ENCODE measurements at places on chromosomes 11 and 22.

- no peak for DNase-seq
Observed at GRCh38 chr11:199004-199581, 6.2 kb downstream of the SCGB1C1 start.

GRCh38 chr22:48348855-48349254, 1478.8 kb downstream of the BRD1 start:
- DNase-seq: no peak

- no peak for DNase-seq
Observed at GRCh38 chr11:18265949-18266348, at the start of gene SAA1. TSS of gene SAA1 (plus strand) at chr11:18266264. CDS start at chr11:18266888, 624 bp downstream.

GRCh38 chr11:68950270-68950669, 30.5 kb downstream of the MRGPRD start:
- DNase-seq: no peak

DNA sequence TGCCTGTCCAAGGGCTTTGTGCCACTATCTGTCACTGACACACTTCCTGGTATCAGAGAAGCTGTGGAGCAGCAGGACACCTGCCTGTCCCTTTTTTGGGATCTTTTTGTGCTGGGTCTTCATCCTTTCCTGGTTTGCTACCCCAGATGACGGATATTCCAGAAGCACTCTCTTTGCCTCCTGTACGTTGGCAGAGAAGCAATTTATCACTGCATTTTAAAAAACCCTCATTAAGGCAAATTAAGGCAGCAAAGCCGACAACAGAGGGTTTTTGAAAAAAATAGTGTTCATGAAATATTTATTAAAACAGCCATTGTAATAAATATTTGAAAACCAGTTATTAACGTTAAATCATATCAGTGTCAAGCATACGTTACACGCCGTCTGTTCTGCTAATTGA, 209.6 kb upstream of the NTM start:
- no peak for DNase-seq

GRCh38 chr22:35437049-35437448, 37.1 kb downstream of the MCM5 start:
- DNase-seq: no peak

DNA sequence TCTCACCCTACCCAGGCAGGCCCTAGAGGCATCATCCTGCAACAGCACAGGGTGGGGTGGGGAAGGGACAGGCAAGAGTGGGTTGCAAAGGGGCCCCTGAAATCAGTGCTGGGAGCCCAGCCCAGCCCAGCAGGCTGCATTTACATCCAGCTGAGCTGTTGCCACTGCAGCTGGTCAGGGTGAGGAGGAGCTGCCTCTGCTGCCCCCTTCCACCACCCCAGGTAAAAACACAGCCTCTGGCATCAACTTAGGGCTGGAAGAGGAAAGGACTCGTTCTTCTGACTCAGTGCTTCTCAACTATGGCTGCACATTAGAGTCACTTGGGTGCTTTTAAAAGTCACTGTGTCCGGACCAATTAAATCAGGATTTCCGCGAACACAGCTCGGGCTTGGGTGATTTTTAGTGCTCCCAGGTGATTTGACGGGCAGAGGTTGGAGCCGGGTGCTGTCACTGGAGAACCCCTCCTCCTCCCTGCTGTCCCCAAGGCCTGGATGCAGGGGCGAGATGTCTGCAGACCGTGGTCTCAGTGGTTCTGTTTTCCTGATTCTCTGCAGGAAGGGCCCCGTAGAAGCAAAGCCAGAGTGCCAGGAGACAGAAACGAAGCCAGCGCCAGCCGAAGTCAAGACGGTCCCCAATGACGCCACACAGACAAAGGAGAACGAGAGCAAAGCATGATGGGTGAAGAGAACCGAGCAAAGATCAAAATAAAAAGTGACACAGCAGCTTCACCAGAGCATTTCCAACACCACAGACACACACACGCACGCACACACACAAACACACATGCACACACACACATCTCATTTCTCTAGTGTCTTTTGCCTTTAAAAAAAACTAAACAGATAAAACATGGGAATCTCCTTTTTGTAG, 39.4 kb upstream of the TTC12 start:
- DNase-seq: no peak

GRCh38 chr11:94871491-94872185, 101.7 kb downstream of the CWC15 start:
- no peak for DNase-seq

DNA sequence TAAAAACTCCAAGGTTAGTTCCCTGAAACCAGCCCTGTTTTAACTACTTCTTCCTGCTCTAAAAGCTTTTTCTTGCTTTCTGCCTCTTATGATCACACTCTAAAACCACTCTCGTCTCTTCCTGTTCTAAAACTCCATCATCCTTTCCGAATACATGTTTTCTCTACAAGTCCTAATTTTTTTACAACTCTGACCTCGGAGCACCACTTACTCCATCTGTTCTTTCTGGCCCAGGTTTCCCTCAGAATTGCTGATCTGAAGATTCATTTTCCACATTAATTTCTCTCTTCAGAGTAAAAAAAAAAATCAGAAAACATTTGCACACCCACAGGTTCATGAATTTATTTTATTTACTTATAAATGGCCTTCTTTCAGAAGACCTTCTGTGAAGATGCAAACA, 265.7 kb upstream of the CADM1 start:
- DNase-seq: no peak

- no peak for DNase-seq
Observed at GRCh38 chr11:13728076-13728475, 59.6 kb downstream of the FAR1 start.

DNA sequence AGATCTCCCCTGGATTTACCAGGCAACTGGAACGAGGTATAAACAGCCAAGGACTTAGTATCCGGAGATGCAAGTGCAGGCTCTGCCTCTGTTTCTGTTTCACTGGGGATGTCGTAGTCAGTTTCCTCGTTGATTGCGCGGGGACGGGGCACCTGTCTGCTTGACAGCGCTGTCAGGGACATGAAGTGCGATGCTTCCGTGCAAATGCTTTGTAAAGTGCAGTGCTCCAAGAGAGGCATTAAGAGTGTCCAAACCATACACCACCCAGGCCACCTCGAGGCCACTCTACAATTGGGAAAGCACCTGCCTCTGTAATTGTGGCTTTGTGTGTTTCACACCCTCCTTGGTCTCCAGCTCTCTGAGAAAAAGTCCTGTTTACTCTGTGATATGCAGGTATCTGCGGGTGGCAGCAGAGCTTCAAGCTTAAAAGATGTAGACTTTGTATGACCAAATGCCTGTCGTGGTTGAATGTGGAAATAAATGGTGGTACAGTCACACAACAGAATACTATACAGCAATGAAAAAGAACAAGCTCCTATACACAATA, 18.6 kb upstream of the CD5 start:
- no peak for DNase-seq

DNA sequence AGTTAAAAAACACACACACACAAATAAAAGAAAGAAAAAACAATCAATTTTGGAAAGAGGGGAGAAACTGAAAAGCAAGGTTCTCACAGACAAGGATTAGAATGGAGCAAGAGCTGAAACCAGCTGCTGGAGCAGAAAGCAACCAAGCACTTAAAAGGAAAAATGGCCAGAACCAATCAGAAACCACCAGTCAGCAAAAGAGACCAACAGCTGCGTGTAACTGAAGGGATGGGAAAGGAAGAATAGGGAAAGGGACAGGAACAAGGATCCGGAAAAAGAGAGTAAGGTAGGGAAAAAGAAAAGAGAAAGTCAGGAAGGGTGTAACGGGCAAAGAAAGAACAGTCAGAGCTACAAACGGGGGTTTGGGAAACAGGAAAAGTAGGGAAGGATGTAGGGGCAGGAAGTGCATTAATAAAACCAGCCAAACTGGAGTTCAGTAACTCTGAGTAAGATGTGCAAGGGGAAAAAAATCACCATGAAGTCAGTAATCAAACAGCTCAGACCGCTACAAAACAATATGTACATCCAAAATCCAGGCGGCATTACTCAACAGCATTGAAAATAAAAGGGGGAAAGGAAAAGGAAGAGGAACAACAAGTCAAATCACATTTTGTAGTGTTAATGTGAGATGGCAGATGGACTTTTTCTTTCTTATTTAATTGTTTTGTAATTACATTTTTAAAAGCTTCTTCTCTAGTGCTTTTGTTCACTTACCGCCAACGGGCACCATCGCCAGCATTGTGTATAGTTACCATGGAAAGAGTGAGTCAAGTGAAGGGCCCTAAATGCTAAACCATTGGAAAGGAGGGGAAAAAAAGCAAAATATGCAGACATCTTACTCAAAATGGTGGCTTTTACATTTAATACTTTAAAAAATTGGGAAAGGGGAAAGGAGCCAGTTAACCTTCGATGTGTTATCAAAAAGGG, 49.2 kb downstream of the APOL5 start:
- DNase-seq: no peak

- no peak for DNase-seq
Observed at GRCh38 chr11:11422411-11423128, 69.5 kb upstream of the CSNK2A3 start.

DNA sequence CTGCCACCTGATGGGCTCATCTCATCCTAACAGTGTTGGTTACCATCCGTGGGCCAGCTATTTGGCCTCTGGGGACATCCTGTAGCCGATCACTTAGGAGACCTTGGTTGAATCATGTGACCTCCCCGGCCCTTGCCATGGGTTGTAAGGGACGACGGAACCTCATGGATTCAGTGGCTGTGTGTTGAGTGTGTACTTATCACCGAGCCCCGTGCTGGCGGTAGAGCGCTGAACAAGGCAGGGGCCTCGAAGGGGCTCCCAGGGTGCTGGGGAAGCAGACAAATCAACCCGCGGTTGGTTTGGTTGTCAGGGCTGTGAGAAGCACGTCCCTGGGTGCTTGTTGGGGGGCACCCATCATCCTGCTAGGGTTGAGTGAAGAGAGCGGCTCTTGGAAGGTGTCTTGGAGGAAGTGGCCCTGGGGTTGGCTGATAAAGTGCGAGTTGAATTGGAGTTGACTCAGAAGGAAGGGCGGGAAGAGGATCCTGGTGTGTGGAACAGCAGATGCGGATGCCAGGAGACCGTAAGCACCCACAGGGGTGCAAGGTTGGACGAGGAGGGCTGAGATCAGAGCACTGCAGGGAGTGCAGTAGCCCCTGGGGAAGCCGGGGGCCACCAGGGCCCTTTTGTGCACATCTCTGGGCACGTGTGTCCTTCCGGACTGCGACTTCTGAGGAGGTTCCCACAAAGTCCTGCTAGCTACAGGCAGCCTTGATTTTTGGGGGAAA, 53.6 kb downstream of the MPPED1 start:
- no peak for DNase-seq

DNA sequence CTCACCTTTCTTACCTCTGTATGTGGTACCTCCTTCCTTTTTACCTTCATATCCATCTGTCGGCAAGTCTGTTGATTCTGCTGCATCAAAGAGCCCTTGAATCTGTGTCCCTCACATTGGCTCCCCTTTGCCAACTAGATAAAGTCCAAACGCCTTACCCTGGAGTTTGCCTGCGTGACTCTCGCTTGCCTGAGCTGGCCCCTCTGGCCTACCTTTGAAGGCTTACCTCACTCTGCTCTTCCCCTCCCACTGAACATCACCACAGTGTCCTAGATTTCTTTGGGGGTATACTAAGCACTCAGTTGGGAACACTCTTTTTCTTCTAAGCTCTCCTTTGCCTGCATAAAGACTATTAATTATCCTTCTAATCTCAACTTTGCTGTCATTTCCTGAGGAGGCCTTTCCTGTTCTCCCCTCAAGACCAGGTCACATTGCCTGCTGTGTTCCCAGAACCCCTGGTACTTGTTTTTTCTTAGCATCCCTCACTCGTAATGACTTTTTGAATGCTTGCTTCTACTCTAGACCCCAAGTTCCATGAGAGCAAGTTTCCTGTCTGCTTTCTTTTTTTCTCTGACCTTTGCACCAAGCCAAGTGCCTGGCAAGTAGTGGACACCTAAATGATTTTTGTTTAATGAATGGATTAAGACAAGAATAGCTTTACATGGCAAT, 67.8 kb upstream of the ADORA2A start:
- DNase-seq: no peak

DNA sequence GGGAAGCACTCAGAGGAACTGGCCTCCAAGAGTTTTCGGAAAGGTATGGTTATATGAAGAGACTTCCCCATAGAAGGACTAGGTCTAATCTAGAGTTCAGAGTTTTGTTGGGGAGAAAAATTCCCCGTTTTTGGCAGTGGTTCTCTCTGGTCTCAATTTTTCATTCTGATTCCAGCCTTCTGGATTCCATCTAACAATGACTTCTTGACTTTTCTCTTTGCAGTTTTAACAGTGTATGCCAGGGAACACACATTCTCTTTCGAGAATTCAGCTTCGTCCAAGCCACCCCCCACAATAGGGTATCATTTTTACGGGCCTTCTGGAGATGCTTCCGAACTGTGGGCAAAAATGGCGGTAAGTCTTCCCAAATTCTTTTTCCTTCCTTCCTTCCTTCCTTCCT, 115.6 kb downstream of the CSTPP1 start:
- no peak for DNase-seq

Data from GM12892 (cell line).